Activated T-cell treated with anti-CD3 and anti-CD28 coated beads for 24 hours (primary cell): ENCODE measurements at places on chromosomes 16 and 17.
A peak's percentile ranks its signal among the peaks of the same experiment; 100 is the strongest.

- no peak for DNase-seq
These were observed 124.2 kb downstream of the METRNL start for GRCh38 chr17:83203472-83204221.

DNA sequence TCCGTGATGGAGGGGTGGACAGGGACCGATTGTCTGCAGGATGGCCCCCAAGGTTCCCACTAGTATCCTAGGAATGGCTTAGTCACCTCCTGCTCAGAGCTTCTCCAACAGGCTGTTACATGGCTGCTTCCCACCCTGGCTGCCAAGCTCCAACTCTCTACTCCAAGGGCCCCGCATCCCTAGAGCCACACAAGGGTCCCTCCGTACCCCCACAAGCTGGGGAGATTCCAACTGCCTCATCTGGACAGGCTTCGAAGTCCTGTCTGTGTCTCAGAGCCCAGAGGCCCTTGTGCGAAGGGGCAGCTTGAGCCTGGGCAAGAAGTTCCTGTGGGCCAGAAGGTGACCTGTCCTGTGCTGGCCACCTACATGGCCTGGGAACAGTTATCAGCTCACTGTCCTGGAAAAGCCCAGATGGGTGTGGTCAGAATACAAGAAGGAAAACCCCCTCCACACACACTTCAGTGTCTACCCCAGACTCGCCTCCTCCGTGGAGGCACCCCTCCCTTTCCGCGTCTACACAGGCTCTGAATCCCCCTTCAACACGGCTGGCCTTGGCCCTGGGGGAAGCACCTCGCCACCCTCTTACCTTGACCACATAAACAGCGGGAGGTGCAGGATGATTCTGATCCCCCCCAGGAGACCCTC, 586 bp downstream of the MEAK7 start:
- DNase-seq: no peak

DNA sequence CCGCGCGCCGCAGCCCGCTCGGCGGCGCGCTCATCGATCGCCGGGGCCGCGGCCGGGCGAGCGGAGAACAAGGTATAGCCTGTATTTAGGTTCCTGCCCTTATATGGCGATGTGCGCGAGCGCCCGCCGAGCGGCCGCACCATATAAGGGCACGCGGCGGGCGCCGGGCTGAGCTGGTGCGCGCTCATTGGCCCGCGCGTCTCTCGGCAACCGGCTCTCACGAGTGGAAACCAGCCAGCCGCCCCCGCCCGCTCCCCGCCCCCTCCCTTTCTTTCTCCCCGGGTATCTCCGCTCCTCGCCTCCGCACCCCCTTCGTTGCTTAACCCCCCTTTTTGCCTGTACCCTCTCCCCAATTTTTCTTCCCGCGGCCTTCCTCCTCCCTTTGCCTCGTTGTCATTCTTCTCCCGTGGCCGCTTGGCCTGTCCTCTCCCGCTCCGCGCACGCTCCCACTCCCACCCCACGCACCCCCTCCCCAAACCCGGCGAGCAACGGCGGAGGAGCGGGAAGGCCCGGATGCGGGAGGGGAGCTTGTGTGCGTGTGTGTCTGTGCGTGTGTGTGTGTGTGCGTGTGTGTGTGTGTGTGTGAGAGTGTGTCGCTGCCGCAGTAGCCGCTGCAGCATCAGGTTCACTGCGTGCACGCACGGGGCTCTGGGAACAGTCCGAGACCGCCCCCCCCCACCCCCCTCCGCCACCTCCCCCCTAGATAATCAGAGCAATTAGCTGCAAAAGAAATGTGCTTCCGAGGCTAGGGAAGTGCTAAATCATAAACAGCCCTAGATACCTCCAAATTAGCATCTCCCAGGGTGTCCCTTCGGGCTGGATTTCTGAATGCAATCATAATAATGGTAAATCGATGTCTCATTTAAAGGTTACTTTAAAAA, 13.5 kb upstream of the CBX8 start:
- peak; percentile 69 for DNase-seq

- no peak for DNase-seq
These were observed 52.0 kb upstream of the ZNF629 start for GRCh38 chr16:30838876-30839471.

- no peak for DNase-seq
These were observed 11.4 kb downstream of the TBX21 start for GRCh38 chr17:47744168-47745036.

- no peak for DNase-seq
These were observed 13.7 kb downstream of the FOXF1 start for GRCh38 chr16:86524029-86524428.

- DNase-seq: no peak
These were observed 40.8 kb downstream of the YPEL2 start for GRCh38 chr17:59372138-59372751.

DNA sequence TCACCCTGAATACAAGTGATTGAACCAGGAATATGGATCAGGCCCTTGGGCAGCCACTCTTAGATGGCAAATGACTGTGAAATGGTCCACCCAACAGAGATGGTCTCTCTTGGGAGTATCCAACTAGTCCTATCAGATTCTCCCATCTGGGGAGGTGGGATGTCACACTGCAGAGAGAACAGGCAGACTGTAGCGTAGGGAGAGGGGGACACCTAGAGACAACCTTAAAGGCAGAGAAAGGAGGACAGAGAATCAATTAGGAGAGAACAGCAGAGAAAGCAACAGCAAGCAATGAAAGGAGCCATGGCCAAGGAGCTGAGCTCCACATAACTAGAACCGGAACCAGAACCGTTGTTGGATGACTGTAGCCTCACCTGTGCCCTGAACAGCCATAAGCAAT, 37.2 kb downstream of the IQCK start:
- no peak for DNase-seq

DNA sequence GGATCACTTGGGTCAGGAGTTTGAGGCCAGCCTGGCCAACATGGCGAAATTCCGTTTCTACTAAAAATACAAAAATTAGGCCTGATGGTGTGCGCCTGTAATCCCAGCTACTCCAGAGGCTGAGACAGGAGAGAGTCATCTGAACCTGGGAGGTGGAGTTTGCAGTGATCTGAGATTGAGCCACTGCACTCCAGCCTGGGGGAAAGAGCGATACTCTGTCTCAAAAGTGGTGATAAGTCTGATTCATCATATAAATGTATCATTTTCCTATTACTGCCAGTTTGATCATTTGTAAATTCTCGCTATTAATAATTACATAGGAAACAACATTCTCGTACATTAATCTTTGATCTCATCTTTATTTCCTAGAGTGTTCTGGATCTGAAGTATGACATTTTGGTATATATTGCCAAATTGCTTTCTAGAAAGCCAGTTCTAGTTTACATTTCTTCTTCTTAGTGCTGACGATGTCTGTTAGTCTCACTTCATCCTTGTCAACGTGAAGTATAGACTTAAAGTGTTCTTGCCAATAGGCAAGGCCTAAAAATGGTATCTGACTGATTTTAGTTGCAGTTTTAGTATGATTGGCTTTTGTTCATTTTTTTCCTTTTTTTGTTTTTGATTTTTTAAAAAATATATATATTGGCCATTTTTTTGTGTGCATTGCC, 9.7 kb downstream of the RABEP1 start:
- no peak for DNase-seq

- DNase-seq: peak; percentile 91
These were observed at the start of gene RUNDC1 for GRCh38 chr17:42980274-42980765. Gene RUNDC1 (plus strand): TSS chr17:42980565. CDS start chr17:42980577, 12 bp downstream.

DNA sequence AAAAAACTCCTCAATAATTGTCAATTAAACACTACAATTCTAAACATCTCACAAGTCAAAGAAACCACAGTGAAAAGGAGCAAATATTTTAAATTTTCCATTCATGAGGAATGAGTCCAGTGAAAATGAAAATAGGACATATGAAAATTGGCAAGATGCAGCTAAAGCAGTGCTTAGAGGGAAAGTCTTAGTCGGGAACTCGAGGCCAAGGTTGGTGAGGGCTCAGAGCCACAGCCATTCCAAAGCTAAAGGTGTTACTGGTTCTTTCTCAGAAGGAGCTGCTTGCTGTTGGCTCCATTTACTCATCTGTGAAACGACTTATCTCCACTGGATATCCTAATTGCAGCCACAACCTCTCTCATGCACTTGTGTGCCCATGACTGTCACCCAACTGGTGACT, 6.5 kb downstream of the SLC38A8 start:
- DNase-seq: no peak

- DNase-seq: no peak
These were observed 849.8 kb upstream of the RBFOX1 start for GRCh38 chr16:6482696-6483468.

GRCh38 chr17:68456339-68457167, 743 bp downstream of the WIPI1 start:
- DNase-seq: no peak

GRCh38 chr17:56939869-56940484, 20.9 kb downstream of the COIL start:
- no peak for DNase-seq

DNA sequence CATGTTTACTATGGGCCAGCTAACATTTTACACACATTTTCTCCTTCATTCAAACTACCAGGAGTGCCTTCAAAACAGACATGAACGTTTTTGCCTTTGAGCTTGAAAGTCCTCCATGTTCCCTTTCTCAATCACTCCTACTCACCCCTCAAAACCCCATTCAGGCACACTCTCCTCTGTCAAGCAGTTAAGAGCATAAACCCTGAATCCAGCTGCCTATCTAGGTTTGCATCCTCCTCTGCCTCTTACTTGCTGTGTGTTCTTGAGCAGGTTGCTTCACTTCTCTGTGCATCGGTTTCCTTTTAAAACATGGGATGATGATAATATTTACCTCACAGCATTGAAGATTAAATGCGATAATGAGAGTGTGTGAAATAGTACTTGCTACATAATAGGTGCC, 215.3 kb downstream of the HAPSTR1 start:
- no peak for DNase-seq

GRCh38 chr17:2921443-2921842, 125.2 kb downstream of the RAP1GAP2 start:
- no peak for DNase-seq

GRCh38 chr16:58109881-58110280, 19.3 kb downstream of the CFAP20 start:
- no peak for DNase-seq

DNA sequence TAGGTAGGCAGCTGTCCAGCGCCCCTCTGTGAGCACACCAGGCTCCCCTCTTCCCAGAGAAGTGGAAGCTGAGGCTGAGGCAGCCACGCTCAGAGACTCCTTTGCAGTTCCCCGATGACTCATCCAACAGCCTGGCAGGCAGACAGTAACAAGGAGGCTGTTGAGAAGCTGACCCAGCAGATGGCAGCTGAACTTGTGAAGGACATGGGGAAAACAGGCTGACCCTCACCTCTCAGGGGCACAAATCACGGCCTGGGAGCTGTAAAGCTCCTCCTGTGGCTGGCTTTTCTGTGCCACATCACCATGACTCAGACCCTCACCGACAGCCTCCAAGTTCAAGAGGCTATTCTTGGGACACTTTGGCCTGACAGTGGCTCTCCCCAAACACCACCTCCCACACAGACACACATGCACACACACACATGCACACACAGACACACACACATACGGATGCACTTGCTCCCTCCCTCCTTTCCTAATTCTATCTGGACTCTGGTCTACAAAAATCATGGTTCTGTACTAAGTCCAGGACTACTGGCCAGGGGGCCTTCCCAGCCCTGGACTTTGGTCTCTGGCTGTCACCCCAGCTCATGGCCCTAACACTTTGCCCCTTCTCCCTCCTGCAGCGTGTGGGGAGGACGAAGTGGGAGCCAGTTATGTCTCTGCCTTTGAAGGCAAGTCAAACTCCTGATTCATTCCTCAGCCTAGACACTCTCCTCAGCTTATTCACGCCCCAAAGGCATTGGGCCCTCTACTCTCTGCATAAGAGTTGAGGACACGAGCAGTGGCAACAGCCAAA, 23.2 kb downstream of the MAP3K14 start:
- no peak for DNase-seq

DNA sequence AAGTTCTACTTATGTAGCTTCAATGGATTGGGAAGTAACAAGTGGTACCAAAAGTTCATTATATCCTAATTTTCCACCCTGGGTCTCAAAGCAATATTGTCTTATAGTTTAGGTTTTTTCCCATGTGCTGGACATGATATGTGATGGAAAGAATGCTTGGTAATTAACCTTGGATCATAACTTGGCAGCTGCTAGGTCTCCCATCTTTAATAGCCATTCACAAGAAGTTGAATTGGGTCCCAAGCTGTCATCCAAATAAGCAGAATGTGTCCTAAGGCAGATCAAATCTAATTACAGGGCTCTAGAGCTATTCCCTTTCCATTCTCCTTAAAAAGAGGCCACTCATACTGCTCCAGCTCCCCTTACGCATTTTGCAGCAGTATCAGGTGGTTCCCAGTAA, 44.7 kb upstream of the KCNJ16 start:
- DNase-seq: no peak

- DNase-seq: no peak
These were observed 496.9 kb upstream of the C16orf82 start for GRCh38 chr16:26569793-26570192.

DNA sequence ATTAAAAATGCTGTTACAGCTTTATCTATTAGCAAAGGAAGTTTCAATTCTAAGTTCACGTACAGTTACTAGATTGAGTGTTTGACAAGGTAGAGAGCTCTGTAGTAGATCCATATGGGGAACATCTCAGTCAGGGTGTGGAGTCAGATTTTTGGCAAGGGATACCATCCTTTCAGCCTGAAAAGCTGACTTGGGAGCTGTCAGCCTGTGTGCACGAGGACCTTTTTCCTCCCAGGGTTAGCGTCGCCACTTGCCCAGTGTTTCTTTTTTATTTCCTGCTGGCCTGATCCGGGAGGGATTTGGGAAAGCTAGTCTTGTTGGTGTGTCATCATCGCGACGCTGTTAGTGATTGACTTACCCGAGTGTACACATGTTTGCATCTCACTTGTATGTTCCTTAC, 29.5 kb downstream of the WWOX start:
- no peak for DNase-seq
